Endothelial cell (in vitro differentiated cells): ENCODE measurements at places on chromosomes 7 and 10.

- no peak overlapping the region for H3K27ac ChIP-seq
- H3K4me1 ChIP-seq: peaks cover 4% of the 10 kb centered on the region
- H3K4me3 ChIP-seq: no peak overlapping the region
- no peak for DNase-seq
- no peaks in the 10 kb centered on the region for H3K27me3 ChIP-seq
These were observed 223.1 kb upstream of the KLF14 start for GRCh38 chr7:130957137-130957513.

DNA sequence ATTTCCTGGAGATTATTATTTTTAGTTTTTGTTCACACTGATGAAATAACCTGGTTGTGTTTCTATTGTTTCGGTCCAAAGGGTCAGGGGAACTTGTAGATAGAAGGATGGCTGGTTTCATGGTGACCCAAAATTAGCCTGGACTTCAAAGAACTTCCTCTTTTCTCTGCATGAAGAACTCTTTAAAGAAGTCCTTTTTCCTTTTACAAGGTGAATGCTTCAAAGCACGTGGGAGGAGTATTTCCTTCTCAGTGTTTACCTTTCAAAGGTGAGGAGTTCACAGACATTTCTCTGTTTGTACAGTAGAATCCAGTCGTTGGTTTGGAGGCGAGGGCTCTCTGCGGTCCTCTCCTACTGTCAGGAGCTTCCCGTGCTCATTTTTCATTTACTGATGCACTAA is 561.7 kb downstream of the GATA3 start:
- no peaks in the 10 kb centered on the region for H3K27me3 ChIP-seq
- H3K27ac ChIP-seq: no peak overlapping the region
- no peaks in the 10 kb centered on the region for H3K36me3 ChIP-seq
- H3K4me3 ChIP-seq: no peak overlapping the region
- no peak for DNase-seq

- no peak for DNase-seq
- no peaks in the 10 kb centered on the region for H3K36me3 ChIP-seq
- H3K27me3 ChIP-seq: no peaks in the 10 kb centered on the region
- H3K27ac ChIP-seq: no peak overlapping the region
These were observed 217.9 kb downstream of the SKAP2 start for GRCh38 chr7:26646336-26647048.

GRCh38 chr10:112917681-112918080 is 32.4 kb upstream of the TCF7L2 start:
- H3K27me3 ChIP-seq: peaks cover 5% of the 10 kb centered on the region
- no peak overlapping the region for H3K4me3 ChIP-seq
- H3K4me1 ChIP-seq: peaks cover 11% of the 10 kb centered on the region
- no peak for DNase-seq

DNA sequence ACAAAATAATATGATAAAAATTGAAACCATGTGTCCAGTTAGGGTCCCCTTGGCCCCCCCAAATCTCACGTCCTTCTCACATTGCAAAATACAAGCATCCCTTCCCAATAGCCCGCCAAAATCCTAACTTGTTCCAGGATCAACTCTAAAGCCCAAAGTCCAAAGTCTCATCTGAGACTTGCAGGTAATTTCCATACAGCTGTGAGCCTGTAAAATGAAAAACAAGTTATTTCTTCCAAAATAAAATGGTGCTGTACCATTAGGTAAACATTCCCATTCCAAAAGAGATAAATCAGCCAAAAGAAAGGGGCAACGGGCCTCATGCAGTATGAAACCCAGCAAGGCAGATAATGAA is 51.0 kb upstream of the COBL start:
- peaks cover 5% of the 10 kb centered on the region for H3K27me3 ChIP-seq
- no peak overlapping the region for H3K27ac ChIP-seq
- H3K4me1 ChIP-seq: no peaks in the 10 kb centered on the region
- DNase-seq: no peak

DNA sequence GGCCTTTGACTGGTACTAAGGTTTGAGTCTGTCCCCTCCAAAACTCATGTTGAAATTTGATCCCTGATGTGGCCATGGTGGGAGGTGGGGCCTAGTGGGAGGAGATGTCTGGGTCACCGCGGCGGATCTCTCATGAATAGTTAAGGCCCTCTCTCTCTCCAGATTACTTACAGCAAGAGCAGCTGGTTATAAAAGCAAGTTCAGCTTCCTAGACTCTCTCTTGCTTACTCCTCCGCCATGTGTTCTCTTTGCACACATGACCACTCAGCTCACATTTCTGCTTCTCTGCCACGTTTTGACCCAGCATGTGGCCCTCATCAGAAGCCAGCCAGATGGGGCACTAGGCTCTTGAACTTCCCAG is 29.9 kb upstream of the ZMIZ1 start:
- H3K4me3 ChIP-seq: no peak overlapping the region
- no peak overlapping the region for H3K27ac ChIP-seq
- no peak for DNase-seq
- no peaks in the 10 kb centered on the region for H3K27me3 ChIP-seq
- H3K36me3 ChIP-seq: no peaks in the 10 kb centered on the region

DNA sequence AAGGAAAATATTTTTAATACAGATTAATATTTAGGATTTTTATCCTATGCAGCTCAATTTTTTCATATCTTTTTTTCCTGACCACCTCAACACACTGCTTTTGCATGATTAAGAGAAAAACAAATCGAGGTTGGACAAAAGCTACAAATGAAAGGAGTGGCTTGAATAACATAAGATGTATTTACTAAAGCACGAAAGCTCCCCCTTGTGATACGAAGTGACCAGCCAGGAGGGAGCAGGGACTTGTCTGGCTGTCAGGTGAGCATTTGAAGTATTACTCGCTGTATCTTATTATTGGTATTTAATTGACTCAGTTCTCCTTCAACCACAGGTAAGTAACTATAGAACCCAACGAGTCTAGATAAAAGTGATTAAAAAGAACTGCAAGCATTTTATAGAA is 265.2 kb upstream of the PHF14 start:
- H3K36me3 ChIP-seq: no peaks in the 10 kb centered on the region
- no peaks in the 10 kb centered on the region for H3K27me3 ChIP-seq
- peak; percentile 34 for DNase-seq
- H3K4me3 ChIP-seq: no peak overlapping the region

GRCh38 chr7:2231992-2232765 is 566 bp downstream of the MAD1L1 start:
- peaks cover 18% of the 10 kb centered on the region for H3K36me3 ChIP-seq
- peak overlapping the region; percentile 90 for H3K4me3 ChIP-seq
- peak; percentile 21 for DNase-seq
- H3K4me1 ChIP-seq: peaks cover 18% of the 10 kb centered on the region
- peaks cover 8% of the 10 kb centered on the region for H3K27me3 ChIP-seq

DNA sequence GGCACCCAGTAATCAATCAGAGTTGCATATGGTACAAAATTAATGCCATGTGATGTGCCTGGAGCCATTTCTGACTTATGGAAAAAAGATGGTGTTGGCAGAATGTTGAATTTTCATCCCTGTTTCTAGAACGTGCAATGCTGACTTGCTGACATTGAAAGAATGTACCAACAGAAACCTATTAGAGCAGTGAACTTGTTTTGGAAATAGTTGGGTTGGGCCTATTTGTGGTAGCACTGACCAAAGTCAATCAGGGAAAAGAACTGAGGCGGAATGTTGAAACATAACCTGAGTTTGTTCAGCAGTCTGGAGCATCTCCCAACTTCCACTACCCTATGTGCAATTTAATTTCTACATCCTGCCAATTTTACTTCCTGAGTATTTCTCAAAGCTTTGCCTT is 11.7 kb upstream of the KIAA1217 start:
- no peaks in the 10 kb centered on the region for H3K36me3 ChIP-seq
- H3K27ac ChIP-seq: no peak overlapping the region
- H3K4me1 ChIP-seq: peaks cover 21% of the 10 kb centered on the region
- H3K4me3 ChIP-seq: no peak overlapping the region
